ENCODE measurements at places on chromosomes 12 and 14. TPM values are rescaled to one million over a fixed set of nuclear protein-coding genes. Genes with fewer than 3 reads are reported as not detected.

GRCh38 chr12:66763467-66763866 is 84.6 kb upstream of the GRIP1 start:
- no peak for DNase-seq

- DNase-seq, result no peak
These were observed 9.4 kb upstream of the CNIH1 start for GRCh38 chr14:54450535-54450934.

DNA sequence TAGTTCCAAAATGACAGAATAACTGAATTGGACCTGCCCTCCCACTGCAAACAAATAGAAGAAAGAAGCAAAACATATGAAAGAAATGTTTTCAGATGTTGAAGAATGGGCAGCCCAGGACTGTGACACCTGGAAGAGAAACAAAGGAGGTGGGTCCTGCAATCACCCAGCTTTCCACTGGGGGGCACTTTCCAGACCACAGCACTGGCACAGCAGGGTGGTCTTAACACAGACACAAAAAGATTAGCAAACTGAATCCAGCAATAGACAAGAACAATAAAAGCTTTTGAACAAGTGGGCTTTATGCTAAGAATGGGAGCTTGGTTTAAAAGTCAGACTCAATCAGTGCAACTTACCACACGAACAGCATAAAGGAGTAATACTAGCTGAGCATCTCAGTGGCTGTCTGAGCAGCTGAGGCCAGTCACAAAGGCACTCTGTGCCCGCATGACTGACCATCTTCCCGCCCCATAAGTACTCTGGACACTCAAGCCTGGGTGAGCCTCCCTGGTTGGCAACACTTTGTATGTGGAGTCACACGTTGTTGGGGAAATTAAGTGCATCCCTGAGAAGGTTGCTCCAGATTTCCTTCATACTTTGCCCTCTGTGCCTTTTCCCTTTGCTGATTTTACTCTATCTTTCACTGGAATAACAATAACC is 27.7 kb downstream of the JKAMP start:
- DNase-seq, result no peak

GRCh38 chr14:101294136-101294535 is 267.2 kb upstream of the DIO3 start:
- no peak for DNase-seq

DNA sequence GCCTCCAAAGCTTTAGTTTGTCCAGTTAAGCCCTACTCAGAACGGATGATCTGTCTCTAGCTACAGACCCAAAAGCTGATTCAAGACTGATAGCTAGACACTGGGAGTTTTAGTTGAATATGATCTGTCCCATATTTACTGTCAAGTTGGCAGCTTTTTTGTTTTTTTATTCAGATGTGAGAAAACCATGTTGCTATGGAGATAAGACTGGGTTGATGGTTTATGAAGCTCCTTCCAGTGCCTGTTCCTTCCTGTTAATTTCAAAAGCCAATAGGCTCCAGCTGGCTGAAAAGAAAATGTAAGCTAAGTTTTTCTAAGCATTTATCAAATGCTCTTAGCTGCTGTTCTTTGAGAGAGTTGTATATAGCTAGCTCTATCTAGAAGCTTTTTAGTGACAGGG is 4.7 kb downstream of the DYNLL1 start:
- DNase-seq, result no peak

GRCh38 chr12:115885040-115885690 is 392.3 kb downstream of the MED13L start:
- DNase-seq, result no peak

- no peak for DNase-seq
These were observed 35.2 kb downstream of the POLR3B start for GRCh38 chr12:106392759-106393158.

GRCh38 chr14:66401449-66402095 is 84.6 kb upstream of the CCDC196 start:
- DNase-seq, result no peak

DNA sequence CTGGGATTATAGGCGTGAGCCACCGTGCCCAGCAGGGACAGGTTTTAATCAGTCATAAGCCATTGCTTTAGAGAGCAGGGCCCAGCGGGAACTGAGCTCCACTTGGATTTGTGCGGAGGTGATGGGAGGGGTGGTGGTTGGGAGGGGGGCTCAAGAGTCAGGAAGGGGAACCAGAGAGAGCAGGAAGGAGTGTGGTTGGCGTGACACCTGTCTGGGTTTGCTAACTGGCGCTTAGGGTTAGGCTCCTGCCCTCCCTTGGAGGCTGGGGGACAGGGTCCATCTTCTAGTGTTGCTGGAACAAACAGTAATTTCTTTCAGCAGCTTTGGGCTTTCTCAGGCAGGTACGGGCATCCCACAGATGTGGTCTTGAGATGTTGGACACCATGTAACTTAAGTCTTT is 7.5 kb upstream of the ALDH2 start:
- DNase-seq, result no peak

DNA sequence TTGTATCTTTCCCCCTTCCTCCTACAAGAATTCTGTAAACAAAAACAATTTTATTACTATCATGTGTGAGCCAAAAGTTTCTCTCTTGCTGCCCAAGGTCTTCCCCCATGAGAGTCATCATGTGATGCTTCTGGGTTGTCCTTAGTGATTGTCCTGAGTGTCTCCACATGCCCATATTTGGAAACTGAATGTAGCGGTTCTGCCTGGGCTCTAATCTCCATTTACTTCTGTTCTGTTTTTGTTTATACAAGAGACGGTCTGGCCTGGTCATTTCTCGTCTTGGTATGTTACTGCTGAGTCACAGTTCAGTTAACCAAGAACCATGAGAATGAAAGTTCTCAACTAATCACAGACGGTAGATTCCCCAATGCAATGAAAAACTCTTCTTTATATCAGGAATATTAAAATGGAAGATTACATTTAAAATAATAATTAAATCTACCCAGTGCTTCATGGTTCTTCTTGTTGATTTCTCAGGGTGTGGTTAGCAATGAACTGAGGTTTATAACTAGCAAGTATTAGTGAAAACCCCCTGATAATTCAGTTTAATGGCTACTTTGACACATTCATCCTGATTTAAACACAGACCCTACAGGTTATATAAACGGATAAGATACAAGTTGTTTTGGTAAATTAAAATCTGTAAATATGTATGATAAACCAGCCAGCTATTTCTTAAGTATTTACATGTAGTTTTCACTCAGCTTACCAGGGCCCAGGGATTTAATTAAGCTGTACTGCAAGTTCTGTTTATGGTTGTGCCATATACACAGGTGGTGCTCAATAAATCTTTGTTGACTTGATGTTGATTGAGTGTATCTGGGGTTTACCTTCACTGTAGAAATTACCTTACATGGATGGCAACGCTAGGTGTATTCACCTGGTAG is 81.1 kb downstream of the PELI2 start:
- DNase-seq, result peak; percentile 66

DNA sequence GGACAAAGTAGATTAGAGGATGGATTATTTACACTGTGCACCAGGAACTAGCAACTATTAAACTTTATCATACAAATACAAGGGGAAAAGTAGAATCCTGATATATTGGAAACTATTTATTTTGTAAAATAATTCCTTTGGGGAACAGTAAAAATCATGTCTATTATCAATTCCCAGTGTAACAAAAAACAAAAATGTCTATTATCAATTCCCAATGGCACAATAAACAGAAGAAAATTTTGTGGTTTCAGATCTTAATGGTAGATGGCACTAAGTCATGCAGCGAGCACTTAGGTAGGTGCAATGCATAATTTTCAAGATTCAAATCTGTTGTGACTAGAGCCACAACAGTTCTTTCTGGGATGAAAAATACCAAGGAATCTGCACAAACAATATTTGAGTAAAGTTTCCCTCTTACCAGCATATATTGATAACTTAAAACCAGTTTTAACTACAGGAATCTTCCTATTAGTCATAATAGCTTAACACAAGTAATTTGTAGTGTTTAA is 13.7 kb downstream of the CFL2 start:
- no peak for DNase-seq

- DNase-seq, result peak; percentile 74
These were observed 508 bp downstream of the CNOT2 start for GRCh38 chr12:70243510-70244371.

DNA sequence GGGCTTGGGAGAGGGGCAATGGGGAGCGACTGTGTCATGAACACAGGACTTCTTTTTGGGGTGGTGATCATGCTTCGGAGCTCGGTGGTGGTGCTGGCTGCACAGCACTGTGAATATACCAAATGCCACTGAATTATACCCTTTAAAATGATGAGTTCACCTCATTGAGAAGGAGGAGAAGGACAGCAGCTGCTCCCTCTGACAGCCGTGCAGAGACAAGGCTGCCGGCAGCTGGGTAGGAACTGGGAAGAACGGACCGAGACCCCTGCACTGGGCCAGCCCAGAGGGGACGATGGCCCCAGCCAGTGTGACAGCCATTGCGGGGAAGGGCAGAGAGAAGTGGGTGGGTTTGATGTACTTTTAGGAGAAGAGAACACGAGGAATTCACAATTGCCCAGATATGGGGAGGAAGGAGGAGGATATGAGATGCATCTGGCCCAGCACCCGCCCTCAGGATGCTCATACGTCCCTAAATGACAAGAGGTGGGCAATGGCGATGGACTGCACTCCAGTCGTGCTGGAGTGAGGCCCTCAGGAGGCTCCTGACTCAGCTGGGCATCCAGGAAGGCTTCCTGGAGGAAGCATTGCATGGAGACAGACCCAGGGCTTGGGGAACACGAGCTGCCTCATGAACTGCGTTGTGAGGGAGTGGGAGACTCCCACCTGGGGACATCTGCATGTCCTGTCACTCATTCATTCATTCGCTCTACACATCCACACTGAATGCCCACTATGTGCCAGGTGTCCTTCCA is 64.3 kb upstream of the C14orf180 start:
- no peak for DNase-seq

DNA sequence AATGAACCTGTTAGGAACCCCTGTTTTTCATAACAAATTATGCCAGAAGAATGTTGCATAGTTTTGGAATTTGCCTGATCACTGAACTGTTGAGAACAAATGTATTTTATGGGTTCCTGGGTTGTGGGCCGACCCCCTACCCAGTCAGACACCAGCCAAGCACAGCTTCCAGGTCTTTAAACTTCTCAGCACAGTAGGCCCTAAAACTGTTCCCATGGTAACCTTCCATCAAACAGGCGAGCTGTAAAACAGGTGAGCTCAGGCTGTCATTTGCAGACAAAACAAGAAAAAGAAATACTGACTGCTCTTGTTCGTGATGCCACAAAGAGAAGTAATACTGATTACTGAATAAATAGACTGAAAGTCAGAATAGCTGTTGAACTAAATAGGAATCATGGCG is 147.0 kb downstream of the PTPRO start:
- no peak for DNase-seq

DNA sequence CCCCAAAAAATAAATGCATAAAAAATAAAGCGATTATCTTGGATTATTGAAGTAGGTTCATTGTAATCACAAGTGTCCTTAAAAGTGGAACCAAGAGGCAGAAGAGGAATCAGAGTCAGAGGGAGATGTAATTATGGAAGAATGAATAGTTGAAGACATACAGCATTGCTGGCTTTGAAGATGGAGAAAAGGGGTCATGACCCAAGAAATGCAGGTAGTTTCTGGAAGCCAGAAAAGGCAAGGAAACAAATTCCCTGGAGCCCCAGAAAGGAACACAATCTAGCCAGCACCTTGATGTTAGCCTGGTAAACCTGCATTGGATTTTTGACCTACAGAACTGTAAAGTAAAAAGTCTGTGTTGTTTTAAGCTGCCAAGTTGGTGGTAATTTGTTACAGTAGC is 57.5 kb upstream of the PTGR2 start:
- DNase-seq, result no peak

ITGB7 gene
- 1.2 TPM for total RNA-seq

CLEC4E gene
- total RNA-seq, result 0.51 TPM

DIO2 gene
- total RNA-seq, result 0.30 TPM

FAM216A gene
- total RNA-seq, result 7.4 TPM

SAMD15 gene
- total RNA-seq, result 2.2 TPM

AMHR2 gene
- 27.7 TPM for total RNA-seq

GLIPR1L1 gene
- not detected for total RNA-seq

IFI27L2 gene
- total RNA-seq, result 58.2 TPM

GAS2L3 gene
- total RNA-seq, result 4.9 TPM

ITGA7 gene
- 25.9 TPM for total RNA-seq

CGRRF1 gene
- 26.8 TPM for total RNA-seq
